ENCODE measurements at places on chromosomes 11 and 22.
A peak's percentile ranks its signal among the peaks of the same experiment; 100 is the strongest.

GRCh38 chr11:8023831-8024555, 36.9 kb downstream of the EIF3F start:
- no peak for DNase-seq

DNA sequence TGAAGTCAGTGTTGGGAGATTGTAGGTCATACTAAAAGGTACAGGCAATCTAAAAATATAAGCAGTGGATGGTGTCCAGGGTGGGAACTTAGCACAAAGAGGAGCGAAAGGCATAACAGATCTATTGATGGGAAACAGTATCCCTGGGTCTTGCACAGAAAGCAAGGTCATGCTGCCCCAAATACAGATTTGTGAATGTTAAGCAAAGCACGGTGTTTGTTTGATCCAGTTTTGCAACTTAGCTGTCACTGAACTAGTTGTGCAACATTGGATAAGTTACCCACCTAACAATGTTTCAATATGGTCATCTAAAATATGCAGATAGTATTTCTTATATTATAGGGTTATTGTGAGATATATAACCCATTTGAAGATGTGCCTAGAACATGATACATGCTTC, 162.9 kb downstream of the BLID start:
- no peak for DNase-seq

DNA sequence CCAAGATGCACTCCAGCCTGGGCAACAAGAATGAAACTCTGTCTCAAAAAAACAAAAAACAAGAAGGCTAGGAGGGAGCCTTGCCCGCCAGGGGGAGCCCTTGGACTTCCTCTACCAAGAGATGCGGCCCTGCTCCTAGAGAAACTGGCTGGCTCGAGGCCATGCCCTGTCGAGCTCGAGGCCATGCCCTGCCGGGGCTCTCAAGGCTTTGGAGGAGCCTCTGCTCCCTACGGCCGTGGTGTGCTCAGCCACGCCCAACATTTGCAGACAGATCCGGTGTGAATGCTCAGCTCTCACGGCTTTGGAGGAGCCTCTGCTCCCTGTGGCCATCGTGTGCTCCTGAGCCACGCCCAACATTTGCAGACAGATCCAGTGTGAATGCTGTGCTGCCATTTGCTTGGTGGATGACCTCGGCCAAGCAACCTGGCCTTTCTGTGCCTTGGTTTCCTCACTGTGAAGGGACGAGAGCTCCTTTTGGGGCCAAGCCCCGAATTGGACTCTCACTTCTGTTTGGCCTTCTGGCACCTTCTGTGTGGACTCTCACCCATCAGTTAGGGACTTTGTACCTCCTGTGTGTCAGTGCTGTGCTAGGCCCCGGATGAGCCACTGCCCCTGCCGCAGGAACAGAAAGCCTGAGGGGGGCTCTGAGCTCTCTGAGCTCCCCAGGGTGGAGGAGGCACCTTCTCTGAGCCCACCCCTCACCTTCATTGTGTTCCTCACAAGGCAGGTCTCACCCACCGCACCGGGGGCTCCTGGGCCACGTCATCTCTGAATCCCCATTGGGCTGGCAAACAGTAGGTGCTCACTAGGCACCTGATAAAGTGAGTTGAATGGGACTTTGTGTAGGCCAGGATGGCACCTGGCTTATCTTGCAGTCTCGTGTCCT, 14.1 kb downstream of the C11orf24 start:
- peak; percentile 85 for DNase-seq

GRCh38 chr22:22159384-22159783, 85.2 kb upstream of the VPREB1 start:
- DNase-seq, result no peak

GRCh38 chr22:44909241-44909640, 100.6 kb downstream of the PHF21B start:
- DNase-seq, result no peak

DNA sequence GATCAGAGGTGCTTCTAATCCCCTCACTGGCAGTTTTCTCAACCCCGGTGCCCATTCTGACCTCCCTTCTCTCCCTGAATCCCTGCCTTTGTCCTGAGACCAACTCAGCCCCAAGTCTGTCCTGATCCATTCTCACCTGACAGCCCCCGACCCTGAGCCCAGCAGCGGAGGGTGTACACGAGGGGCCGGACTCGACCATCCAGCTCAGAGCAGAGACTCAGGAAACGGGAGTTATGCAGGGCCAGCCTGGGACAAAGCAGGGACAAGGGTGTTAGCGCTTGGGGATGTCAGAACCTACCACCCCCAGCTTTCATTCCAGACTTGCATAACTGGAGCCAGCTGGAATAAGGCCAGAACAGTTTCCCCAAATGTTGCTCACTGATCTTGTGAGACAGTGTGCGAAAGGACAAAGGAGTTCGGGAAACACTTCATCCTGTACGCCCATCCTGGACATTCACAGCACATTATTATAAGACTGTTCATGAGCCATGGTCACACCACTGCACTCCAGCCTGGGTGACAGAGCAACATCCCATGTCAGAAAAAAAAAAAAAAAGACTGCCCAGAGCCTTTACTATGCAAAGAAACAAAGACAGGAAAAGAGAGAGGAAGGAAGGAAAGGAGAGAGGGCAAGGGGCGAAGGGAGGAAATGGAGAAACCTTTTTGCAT, 3.5 kb upstream of the EEF1G start:
- DNase-seq, result no peak

DNA sequence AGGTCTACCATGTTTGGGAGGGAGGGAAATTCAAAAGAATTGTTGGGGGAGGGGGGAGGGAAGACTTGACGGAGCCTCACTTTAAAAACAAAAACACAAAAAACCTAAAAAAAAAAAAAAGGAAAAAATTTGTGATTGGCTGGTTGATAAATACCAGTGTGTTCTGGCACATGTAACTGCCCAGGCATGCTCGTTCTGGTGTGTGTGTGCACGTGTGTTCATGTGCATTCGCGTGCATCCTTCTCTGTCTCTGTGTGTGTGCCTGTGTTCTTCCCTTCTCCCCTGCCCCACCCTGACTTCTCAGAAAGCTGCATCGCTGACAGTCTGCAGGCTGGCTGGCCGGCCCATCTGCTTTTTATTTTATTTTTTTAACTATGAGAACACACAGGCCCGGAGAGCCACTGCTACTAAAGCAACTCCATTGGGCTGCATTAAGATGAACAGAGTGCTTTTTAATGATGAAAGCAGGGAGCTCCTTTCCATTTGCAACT, 22.6 kb upstream of the ADSL start:
- no peak for DNase-seq

DNA sequence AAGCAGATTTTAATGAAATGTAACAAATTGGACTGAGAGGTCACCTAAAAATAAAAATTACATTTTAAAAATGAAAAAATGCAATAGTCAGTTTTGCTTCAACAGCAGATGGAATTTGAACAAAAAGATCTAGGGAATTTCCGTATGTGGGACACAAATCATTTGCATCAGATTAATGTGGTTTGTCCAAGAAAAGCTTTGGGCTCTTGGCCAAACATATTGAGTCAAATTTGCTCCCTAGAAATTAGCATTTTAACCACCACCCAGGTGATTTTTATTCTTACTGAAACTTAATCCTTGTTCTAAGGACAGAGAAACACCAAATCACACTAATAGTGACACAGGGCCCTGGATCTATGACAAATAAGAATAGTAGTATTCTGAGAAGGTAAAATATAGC, 1477.8 kb downstream of the FAM181B start:
- DNase-seq, result no peak

DNA sequence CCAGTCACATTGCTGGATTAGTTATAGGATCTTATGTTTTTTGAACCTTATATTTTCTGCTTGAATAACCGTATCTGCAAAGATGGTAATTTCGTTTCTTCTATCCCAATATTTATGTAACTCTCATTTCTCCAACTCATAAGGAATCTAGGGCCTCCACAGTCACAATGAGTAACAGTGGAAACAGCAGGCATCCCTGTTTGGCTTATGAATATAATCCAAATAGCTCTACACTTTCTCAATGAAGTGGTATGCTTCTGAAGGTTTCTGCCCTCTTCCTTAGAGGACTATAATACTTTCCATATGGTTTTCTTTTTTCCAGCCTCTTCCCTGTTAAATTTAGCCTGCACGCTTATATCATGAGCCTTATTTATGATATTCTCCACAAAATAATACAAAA, 16.5 kb downstream of the ATP6V1E1 start:
- no peak for DNase-seq

- DNase-seq, result no peak
These were observed 335.3 kb downstream of the CTTN start for GRCh38 chr11:70733327-70734325.

- no peak for DNase-seq
These were observed 20.5 kb downstream of the EPS8L2 start for GRCh38 chr11:726278-727220.

DNA sequence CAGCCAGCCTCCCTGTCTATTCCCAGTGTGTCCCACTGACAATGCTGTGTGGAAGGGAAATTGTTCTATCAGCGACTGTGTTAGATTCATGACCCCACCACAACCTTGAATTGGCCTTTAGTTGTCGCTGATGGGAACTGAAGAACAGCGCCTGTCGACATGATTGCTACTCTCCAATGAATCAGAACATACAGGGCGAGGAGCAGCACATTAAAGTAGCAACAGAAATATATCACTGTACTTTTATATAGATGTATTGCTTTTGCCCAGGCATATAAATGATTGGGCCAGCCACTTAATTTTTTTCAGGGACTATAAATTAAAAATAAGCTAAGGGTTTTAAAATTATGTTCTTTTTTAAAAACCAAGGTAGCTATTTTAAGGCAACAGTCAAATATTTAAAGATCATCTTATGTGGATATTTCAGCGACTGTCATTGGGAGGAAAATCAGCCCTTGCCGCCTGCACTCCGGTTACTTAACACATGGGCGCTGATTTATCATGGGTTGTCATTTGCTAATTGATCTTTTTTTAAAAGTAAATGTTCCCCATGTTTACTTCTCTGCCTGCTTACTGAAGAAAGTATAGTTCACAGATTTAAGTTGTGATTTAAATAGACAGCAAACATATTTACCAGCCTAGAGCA, 42.1 kb downstream of the ARL14EP start:
- DNase-seq, result no peak

GRCh38 chr11:88313441-88313840, 24.1 kb downstream of the CTSC start:
- DNase-seq, result no peak
